EH (cell line): ENCODE measurements at places on chromosomes 1 and 21.
A peak's percentile ranks its signal among the peaks of the same experiment; 100 is the strongest.

GRCh38 chr1:108011295-108011694 is 46.3 kb upstream of the VAV3 start:
- no peak for DNase-seq

GRCh38 chr1:230072866-230073265 is 5.8 kb downstream of the GALNT2 start:
- no peak for DNase-seq

GRCh38 chr1:26419494-26419893 is 8.9 kb downstream of the LIN28A start:
- no peak for DNase-seq

DNA sequence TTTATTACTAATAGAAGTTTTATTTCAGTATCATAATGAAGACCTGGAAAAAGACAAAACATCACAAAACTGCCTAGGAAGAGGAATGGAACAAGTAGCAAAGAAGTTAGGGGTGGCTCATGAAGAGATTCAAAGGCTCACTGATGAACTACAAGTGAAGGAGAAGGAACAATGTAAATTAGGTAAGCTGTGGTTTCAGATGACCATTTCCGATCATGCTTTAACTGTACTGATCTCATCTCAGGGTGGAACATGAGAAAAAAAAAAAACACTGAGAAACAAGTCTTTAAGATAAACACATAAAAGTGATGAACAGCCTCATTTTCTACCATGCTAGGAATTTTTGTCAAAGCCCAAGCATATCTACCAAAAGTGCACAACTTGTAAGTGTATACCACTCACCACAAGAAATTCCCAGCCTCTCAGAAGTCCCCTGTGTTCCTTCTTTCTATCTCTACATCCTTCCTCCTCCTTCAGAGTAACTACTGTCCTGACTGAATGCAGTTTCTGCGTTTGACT is 19.6 kb downstream of the CCDC30 start:
- DNase-seq = peak; percentile 5

GRCh38 chr1:211469113-211469512 is 22.8 kb downstream of the RD3 start:
- no peak for DNase-seq

- DNase-seq = peak; percentile 71
Observed at GRCh38 chr1:116574581-116575291, 3.9 kb upstream of the CD58 start.

DNA sequence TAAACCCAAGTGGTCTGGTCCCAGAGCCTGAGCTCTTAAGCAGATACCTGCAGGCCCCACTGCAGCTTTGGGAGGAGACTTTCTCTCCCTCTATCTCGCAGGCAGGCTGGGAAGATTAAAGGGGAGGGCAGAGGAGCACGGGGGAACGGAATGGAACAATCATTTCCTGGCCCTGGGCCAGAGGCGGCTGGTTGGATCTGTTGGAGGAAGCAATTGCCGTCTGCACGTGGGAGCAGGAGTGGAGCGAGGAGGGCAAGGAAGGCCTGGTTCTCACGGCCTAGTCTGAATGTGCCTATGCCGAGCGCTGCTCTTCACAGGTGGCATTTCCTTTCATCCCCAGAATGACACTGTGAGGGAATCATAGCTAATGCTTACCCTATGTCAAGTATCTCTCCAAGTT is 23.7 kb downstream of the NKAIN1 start:
- DNase-seq = peak; percentile 57

DNA sequence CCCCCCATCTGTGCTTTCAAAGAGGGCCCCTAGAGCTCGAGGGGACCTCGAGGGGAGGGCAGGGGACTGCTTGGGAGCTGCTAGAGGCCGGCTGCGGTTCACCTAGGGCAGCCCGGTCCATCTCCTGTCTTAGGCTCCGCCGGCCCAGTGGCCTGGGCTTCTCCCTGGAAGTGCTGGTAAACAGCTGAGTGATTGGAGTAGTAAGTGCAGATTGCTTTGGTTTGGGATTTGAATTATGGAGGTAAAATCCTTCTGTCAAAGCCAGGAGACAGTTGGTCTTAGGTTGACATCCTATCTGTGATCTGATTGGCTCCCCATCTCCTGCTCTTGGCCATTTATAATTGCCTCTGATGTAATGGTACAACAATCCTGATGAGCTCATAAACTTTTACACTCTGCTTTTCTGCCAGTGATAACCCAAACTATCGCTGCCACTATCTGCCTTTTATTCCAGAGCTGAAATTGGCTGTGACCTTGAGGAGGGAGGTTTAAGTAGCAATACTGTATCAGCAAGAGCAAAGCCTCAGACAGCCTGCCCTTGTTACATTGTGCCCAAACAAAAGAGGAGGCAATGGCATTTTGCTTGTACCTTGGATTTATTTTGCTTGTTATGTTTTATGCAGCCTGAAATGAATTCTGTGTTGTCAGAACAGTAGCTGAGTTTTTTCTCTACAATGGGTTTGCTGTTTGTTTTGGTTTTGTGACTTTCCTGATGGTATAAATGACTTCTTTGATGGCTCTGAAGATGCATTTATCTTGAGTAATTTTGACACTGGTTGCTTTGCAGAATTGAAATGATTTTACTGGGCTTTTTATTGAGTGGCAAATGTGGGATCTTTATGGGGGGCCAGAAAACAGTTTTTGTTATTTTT is 2.4 kb downstream of the ARID1A start:
- DNase-seq = peak; percentile 99

DNA sequence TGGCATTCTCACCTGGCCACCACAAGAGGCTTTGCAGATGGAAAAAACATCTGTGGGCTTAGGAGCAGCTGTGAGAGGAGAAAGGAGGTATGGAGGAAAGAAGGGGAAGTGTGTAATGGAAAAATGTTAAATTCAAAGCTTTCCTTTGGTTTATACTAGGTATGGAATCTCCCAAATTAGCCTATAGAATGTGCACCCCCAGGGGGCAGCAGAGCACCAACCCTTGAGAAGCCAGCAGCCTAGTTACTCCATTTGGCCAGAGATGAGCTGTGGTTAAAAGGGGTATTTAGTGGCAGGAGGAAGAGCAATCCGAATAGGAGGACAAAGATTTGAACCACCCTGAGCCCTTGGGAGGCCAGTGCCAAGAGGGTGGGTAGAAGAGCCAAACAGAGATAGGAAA is 97.5 kb upstream of the CTTNBP2NL start:
- DNase-seq = peak; percentile 64

DNA sequence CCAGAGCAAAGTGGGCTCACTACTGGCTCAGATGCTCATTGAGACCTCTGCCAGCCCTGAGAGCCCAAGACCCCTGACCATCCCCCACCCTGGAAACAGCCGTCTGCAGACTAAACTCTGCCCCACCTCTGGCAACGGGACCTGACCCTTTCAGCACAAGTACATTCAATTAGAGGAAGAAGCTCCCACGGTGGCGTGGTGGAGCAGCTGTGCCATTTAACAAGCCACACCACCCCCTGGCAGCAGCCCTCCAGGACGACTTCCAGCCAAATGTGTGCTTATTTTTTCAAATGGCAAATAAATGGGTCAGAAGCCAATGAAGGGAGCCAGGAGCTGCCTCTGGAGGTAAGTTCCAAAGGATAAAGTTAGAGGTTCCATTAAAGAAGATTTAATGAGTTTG is 226.7 kb downstream of the NPHP4 start:
- no peak for DNase-seq

DNA sequence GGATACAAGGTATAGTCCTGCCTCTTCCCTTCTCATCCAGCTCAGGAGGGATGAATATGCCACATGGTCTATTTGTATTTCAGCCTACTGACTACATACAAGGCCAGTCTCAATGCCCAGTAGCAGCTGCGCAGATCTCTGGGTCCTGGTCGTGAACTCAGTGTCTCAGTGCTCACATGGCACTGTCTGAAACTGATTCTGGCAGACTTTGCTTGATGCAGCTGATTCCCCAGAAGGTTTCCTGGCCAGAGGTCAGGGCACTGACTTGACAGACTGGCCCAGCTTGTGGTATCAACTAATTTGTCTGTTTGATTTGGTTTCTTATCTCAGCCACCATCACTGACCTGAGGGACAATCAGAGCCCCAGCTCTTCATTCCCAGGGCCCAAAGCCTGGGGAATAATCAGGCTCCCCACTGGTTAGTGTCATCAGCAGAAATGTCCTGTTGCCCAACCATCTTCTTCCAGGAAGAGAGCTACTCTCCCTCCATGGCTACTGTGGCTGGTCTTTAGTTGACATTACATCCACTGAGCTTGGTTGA is 7.5 kb upstream of the SPRR4 start:
- no peak for DNase-seq

DNA sequence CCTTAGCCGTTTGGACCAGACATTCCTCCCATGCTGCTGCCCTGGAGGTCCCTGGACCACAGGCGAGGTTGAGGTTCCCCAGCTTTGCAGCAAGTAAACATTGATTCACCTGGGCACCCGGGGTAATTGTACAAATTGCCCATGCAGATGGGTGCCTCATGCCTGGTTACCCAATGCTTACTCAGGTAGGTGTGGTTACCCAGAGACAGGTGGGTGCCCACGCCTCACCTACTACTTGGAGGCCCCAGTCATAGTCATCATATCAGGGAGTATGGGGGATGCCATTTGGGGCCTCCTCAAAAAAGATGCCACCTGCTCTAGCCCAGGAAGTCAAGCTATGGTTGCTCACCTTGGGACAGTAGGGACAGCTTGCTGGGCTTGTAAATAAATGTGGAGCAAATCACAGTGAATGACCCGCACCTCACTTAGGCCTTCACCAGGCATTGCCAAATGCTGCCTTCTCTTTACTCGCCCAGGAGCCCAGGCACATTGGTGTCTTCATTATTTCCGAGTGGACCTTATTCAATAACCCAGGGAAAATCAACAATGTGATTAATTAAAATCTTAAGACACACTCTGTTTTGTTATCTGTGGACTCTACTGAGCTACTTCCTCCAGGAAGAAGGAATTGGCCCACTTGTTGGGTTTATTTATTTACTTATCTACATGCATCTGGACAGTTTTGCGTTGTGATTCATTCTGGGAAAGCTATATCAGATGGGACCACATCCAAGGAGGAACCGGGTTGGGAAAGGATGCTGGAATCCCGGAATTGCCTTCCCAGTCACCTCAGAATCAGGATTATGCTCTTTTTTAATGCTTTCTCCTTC is 35.6 kb upstream of the GRHL3 start:
- DNase-seq = peak; percentile 91

DNA sequence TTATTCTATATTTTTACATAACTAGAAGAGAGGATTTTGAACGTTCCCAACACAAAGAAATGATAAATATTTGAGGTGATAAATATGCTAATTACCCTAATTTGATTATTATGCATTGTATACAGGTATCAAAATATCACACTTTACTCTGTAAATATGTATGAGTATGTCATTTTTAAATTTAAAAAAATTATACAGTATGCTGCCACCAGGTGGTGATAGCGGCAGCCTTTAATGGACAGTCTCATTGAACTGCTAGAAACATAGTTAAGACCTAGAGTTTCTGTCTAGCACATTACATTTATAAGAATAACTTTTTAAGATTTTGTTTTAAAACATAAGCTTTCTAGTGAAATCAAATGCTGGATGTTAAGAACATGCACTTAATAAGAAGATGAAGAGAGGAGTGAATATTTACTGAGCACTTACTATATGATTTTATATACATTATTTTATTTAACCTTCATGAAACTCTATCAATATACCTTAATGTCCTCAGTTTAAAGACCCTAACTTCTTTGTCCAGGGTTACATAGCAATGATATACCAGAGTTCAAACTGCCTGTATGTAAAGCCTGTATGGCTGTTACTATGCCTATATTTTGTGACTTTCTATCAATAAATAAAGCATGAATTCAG is 207.1 kb downstream of the NUF2 start:
- DNase-seq = peak; percentile 31
